ENCODE measurements at places on chromosomes 2 and 18.

GRCh38 chr2:86622519-86623042 is 1.1 kb downstream of the RNF103 start:
- peaks cover 4% of the 10 kb centered on the region for H3K4me1 ChIP-seq
- peak overlapping the region; percentile 76 for H3K4me3 ChIP-seq
- H3K27me3 ChIP-seq: no peaks in the 10 kb centered on the region
- DNase-seq: peak; percentile 2

- H3K27me3 ChIP-seq: no peaks in the 10 kb centered on the region
- DNase-seq: no peak
- no peaks in the 10 kb centered on the region for H3K36me3 ChIP-seq
- H3K4me1 ChIP-seq: no peaks in the 10 kb centered on the region
- H3K4me3 ChIP-seq: no peak overlapping the region
Measured at GRCh38 chr2:220247588-220248350, 620.3 kb downstream of the SLC4A3 start.

GRCh38 chr2:44799754-44800153 is 141.7 kb upstream of the SIX3 start:
- peaks cover 11% of the 10 kb centered on the region for H3K4me1 ChIP-seq
- no peaks in the 10 kb centered on the region for H3K36me3 ChIP-seq
- H3K4me3 ChIP-seq: no peak overlapping the region
- no peak overlapping the region for H3K27ac ChIP-seq
- peaks cover 25% of the 10 kb centered on the region for H3K27me3 ChIP-seq

GRCh38 chr2:100964222-100964621 is 37.9 kb upstream of the RPL31 start:
- H3K4me1 ChIP-seq: no peaks in the 10 kb centered on the region
- DNase-seq: no peak
- no peaks in the 10 kb centered on the region for H3K36me3 ChIP-seq
- no peak overlapping the region for H3K27ac ChIP-seq
- H3K27me3 ChIP-seq: no peaks in the 10 kb centered on the region

DNA sequence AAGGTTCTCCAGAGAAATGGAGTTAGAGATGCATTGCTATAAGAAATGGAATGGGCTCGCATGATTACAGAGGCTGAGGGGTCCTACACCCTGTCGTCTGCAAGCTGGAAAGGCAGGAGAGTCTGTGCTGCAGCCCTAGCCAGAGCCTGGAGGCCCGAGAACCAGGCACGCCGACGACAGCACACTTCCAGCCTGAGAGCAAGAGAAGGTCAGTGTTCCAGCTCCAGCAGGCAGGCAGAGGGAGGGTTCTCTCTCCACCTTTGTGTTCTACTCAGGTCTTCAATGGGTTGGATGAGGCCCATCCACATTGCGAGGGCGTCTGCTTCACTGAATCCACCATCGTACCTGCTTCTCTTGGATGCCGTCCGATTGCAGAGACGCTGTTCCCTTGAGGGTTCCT is 177.6 kb upstream of the HDAC4 start:
- H3K4me1 ChIP-seq: no peaks in the 10 kb centered on the region
- no peaks in the 10 kb centered on the region for H3K36me3 ChIP-seq
- H3K27ac ChIP-seq: no peak overlapping the region
- no peak for DNase-seq
- H3K4me3 ChIP-seq: no peak overlapping the region
